ENCODE measurements at places on chromosomes 7 and 10.

- no peak for DNase-seq
Measured at GRCh38 chr7:20102982-20103381, 114.2 kb downstream of the MACC1 start.

GRCh38 chr10:560314-560992 lies 129.0 kb downstream of the DIP2C start:
- no peak for DNase-seq

DNA sequence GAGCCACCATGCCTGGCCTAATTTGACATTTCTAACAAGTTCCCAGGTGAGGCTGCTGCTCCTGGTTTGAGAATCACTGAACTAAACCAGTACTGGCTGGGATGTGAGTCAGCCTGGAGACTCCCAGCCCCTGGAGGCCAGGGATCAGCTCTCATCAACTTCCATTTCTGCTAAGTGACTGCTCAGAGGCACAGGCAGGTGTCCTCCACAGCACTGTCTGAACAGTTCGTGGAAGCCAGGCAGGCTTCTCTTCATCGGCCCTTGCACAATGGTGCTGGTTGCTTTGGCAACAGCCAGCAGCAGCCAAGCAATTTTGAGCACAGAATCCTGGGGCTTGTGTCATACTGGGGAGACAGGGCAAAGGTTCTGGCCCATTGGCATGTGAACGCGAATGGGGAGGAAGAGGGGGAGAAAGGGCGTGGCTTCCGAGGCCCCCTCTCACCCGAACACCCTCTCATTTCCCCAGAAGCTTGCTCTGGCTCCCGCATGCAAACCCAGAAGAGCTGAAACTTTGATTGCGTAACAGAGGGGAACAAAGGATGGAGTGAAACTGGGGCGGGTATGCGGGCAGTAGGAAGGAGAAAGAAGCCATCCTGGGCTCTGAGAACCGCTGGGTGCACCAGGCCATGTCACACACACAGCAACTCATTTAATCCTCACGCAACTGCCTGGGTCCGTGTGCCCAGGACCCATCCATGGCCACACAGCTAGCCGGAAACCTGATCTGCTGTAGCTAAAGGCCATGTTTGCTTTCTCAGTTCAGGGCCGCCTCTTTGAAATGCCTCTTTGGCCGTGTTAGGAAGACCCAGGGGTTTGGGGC lies 9.0 kb upstream of the POR start:
- DNase-seq: no peak

DNA sequence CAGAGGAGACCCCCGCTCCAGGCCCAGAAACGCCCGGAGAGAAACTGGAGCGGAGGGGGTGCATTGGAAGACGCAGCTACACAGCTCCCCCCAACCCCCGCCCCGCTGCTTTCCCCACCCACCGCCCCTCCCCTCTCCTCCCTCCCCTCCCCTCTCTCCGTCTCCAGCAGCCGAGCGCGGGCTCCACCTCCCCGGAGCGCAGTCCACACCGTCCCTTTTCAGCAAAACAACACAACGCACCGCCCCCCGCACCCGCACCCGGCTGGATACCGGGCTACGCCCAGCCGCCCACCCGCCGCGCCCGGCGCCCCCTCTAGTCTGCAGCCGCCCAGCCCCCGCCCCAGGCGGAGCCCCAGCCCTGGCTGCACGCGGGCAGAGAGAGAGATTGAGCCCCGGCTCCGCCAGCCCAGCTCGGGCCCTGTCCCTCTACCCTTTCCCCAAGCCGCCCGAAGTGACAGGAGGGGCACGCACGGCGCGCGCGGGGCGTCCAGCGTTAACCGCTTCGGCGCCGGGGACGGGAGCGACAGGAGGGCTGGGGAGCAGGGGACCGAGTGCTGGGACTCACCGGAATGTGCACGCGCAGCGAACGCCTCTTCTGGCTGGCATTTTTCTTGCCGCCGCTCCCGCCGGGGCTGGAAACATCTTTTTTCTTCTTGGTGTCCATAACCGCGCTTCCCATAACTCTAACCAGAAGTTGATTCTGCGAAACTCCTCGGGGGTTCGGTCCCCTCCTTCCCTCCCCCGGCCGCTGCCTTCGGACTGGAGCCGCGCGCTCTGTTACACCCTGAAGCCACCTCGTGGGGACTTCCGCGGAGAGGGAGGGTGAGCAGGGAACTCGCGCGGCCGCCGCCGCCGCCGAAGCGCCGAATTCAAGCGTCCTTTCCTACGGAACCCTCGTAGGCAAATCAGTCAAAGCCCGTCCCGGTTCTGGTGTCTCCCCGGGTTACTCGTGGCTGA lies 695 bp downstream of the PRKAG2 start:
- DNase-seq: peak; percentile 52

DNA sequence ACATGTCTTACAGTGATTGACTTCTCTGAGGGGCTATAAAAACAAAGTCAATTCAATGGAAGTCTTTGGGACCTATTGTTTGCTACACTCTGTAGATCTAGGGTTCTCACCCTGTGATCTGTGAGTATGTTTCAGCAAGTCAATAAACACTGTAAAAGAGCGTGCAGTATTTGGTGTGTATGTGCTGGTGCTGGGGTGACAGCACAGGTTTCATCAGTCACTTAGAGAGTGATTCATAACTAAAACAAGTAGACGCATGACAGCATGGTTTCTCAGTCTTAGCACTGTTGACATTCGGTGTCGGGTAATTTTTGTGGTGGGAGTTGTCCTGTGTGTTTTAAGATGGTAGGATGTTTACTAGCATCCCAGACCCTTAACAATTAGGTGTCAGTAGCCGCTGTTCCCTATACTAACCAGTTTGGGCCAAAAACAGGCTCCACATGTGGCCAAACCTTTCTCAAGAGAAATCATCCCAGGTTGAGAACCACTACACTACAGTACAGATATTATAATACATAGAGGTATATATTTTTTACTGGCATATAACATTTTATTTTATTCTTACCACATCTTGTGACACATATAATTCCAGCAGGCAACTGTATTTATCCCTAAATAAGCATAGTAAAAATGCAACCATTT lies 411.8 kb downstream of the ARL4A start:
- no peak for DNase-seq

- no peak for DNase-seq
Measured at GRCh38 chr10:78756604-78757343, 312.0 kb upstream of the ZMIZ1 start.

- DNase-seq: no peak
Measured at GRCh38 chr10:72001033-72001395, 36.8 kb downstream of the CHST3 start.

- DNase-seq: no peak
Measured at GRCh38 chr7:45084336-45084735, 4.4 kb downstream of the NACAD start.

GRCh38 chr7:50404392-50404791 lies 45.8 kb downstream of the FIGNL1 start:
- DNase-seq: no peak

- no peak for DNase-seq
Measured at GRCh38 chr7:71987200-71987767, 424.9 kb downstream of the CALN1 start.

GRCh38 chr7:30861612-30862011 lies 50.0 kb upstream of the AQP1 start:
- DNase-seq: no peak

DNA sequence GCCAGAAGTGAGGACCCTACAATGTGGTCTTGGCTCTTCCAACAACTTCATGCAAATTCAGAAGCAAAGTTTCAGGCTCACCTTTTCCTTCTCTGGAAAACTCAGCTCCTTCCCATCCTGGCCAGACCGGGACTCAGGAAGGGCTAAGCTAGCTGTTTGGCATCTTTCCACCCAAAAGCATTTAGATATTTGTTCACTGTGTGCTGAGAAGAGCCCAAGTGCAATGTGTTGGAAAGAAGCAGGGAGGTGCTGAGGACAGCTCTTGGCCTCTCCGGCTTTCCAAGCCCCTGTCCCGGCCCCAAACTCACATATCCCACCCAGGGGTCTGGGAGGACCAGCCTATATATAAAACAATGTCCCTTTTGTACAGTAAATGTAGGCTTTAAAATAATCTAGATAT lies 44.5 kb downstream of the MKI67 start:
- DNase-seq: no peak

- DNase-seq: no peak
Measured at GRCh38 chr7:92794831-92795230, 41.5 kb downstream of the CDK6 start.

DNA sequence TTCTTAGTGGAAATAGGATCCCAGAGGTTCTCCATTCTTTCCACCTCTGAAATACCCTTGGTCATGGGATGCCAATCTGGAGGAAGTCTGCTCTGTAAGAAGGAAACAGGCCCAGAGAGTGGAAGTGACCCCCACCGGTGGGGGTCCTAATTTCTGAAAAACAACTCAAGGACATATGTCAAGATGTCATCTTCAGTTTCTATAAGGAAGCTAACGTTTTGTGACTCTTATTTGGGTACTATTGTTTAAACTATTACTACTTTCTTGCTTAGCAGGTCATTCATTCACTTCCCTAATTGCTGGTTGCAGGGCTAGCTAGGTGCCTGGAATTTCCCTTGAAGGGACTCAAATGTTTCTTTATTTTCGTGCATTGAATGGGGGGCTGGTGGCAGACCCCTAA lies 1.9 kb upstream of the ZNF775 start:
- no peak for DNase-seq

DNA sequence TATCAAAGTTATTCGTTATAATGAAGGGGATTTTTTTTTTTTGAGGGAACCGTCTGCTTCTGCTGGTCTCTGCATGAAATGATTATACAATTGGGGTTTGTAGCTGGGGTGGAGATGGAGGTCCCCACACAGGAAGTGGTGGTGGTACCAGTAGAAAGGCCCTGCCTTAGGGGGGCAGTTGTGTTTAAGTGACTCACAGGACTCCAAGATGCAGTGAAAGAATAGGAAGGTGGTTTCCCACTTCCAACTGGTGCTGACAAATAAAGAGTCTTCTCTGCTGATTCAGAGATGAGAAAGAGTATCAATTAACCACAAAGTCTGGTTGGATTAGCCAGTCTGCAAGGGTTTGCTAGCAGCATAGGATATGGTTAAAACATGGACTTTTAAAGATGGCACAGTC lies 376.0 kb downstream of the SORCS3 start:
- DNase-seq: no peak

DNA sequence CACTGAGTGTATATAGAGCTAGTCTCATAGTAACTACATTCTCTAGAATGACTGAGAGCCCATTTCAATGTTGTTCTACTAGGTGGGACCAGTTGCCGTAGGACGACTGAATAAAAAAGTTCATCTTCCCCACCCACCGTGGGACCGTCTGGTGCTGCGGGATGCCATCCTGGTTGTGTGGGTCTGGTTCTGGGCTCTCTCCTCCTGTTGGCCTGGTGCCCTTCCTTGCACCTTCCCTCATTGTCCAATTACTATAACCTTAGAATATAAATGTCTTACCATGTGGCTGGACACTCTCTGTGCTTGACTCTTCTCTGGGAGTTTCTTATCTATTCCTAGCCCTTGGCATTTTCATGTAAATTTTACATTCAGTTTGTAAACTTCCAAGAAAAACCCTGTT lies 344.4 kb downstream of the TCERG1L start:
- DNase-seq: no peak

GRCh38 chr10:77287647-77288120 lies 349.9 kb downstream of the KCNMA1 start:
- no peak for DNase-seq

DNA sequence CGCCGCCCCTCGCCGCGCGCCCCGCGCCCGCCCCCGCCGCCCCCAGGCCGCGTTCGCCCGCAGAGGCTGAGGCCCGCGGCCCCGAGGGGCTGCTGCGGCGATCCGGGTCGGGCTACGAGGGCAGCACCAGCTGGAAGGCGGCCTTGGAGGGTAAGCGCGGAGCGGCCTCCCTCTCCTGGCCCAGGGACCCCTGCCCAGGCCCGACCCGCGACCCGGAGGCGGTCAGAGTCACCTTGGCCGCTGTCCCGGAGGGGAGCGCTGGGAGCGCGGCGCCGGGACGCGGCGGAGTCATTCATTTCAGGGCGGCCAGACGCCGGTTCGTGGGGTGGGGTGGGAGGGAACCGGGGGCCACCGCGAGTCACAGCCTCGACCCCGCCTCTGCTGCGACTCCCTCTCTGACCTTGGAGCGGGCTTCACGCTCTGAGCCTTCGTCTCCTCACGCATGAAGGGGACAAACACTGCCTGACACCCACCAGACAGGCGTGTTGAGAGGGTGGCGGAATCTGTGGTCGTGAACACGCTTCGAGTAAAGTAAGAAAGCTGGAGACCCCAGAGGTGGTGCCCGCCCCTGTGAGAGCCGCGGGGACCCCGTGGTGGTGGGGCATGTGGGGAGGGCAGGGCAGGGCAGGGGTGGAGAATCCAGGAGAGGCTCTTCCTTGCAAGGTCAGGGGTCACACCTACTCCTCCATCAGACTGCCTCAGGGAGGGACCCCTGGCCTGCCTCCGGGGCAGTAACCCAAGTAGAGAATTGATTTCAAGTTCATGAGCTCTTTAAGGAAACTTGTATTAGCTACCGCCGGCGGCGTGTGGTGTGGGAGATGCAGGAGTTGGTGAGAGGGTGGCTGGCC lies 707 bp downstream of the CLEC2L start:
- no peak for DNase-seq

DNA sequence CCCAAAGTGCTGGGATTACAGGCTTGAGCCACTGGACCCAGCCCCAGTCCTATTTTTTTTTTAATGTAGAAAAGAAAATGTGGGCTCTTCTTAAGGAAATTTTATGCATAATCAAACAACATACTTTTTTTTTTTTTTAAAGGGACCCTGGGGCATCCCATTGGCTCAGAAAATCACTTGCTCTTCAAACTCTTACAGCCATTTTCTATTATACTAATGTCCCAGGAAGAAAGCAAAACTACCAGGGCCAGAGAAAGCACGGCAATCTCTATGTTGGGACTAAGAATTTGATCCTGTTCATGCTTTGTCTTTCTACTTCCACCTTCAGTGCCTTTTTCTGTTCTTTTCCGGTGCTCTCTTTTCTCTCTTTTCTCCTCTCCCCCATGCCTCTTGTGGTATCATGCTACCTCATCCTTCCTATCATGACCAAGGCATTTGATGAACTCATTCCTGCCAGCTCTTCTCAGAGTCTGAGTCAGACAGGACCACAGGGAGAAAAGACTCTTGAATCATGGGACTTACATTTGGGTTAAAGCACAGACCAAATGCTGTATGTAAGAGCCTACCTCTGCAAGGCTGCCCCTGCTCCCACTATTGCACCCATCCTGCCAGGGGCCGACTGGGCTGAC lies 76.4 kb upstream of the CCNY start:
- no peak for DNase-seq

- DNase-seq: no peak
Measured at GRCh38 chr10:132642732-132643008, 105.1 kb downstream of the INPP5A start.

DNA sequence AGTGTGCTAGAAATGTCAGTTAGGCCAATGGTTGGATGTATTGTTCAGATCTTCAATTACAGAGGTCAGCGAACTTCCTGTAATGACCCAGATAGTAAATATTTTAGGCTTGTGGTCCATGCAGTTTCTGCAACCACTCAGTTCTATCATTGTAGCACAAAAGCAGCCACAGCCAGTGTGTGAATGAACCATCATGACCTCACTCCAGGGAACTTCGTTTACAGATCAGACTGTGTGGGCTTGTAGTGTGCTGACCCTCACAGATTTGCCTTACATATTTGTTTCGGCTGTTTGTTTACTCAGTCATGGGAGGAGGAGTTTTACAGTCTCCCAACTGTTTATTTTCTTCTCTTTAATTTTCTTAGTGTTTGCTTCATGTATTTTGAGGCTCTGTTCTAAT lies 55.4 kb downstream of the LANCL2 start:
- DNase-seq: no peak

Measured in stimulated activated CD8-positive, alpha-beta memory T cell treated with anti-CD3 and anti-CD28 coated beads, Interleukin-15, amount 100 ng/mL, for 4 hours (primary cell).